ENCODE measurements at places on chromosomes 16 and 17.

DNA sequence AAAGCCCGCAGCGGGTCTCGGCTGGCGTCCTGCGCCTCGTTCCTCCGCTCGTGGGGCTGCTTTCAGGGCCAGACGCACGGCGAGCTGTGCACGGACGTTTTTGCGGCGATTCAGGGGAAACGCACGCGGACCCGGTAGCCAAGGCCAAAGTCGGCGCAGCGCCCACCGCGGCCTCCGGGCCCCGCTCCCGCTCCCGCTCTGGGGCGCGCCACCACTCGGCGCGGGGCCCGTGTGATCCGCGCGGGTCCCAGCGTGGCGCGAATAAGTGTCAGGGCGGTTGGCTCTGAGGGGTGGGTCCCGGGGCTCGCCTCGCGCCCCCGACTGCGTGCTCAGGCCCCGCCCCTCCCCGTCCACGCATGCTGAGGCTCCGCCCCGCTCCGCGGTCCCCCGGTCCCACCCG is 694 bp upstream of the TBCD start:
- no peak for DNase-seq

- DNase-seq, result no peak
Measured at GRCh38 chr16:51888016-51888415, 658.9 kb downstream of the TOX3 start.

DNA sequence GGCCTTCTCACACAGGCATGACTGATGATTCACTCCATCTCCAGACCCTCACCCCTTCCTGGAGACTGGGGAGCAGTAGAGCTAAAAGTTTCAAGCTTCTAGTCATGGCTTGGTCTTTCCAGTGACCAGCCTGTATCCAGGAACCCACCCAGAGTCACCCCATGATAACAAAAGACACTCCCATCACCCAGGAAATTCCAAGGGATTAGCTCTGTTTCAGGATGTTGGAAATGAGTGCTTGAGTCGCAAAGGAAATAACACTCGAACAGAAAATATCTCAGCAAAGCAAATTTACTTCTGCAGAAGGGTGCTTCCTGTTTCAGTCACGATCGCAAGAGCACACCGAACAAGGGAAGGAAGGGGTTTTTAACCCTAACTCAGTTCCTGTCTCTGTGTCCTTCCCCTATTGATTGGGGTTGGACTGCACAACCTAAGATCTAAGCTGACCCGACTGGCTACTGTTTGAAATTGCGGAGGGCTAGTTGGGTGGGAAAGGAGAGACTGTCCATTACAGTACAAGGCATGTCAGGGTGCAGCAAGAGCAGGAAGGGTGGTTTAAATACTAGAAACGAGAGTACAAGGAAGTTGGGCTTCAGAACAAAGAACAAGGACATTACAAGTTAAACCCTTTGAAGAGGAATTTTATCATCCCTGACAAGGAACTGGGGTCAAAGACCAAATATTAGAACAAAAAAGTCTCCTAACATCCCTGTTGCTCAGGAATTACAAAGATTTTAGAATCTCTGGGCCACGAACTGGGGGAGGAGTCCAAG is 224.4 kb upstream of the CACNG5 start:
- DNase-seq, result no peak

DNA sequence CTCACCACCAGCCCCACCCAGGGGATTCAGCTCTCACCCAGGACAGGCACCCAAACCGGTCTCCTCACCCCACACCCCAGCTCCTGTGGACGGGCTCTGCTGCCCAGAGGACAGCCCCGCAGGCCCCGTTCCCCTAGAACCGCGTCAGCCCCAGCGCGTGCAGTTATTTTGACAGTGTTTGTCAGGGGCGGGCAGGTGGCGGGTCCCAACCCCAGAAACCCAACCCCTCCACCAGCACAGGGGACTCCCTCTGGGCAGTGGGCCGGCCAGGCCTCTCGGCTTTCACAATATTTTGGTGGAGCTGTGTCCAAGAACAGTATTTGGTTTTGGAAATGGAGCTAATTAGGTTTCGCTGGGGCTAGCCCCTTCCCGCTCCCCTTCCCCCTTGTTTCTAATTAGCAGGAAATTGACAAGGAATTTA is 44.8 kb downstream of the BAHCC1 start:
- no peak for DNase-seq

DNA sequence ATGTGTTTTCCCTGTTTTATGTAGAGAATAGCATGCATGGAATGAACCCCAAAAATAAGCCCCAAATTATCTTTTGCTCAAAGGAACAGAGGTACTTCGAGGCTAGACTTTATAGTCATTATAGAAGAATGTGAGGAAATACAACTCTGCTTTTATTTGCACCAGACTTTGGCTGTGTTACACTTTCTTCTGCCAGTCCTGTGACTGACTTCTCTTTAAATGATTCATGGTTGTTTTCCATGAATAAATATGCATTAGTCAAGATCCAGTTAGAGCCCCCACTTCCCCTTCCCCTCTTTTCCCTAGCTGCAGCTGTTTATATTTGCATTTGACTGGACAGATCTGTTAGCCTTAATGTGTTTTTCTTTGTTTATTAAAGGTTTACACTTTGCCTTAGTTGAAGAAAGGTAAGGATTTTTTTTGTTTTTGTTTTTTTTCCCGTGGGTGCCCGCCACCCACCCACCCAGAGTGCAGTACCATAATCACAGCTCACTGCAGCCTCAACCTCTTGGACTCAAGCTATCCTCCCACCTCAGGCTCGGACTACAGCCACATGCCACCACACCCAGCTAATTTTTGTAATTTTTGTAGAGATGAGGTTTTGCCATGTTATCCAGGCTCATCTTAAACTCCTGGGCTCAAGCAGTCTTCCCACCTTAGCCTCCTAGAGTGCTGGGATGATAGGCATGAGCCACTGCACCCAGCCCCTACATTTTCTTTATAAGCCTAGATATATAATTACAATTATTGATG is 152.6 kb downstream of the CYB561 start:
- no peak for DNase-seq
